ENCODE measurements at places on chromosomes 1 and 21.

DNA sequence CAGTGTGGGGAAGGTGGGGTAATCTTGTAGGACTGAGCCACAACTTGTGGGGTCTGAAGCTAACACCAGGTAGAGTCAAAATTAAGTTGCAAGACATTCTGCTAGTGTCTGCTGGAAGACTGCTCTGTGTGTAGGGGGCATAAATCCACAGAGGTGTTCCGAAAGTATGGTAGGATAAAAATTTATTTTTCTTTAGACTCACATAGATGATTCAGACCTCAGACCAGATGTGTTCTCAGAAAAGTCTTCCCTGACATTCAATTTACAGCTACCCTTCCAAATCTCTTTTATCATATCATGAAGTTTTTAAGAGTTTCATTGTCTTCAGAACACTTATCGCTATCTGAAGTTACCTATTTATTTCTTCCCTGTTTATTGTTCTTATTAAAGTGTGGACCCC, 21.3 kb downstream of the DUSP10 start:
- DNase-seq: no peak

- no peak for DNase-seq
These were observed 6.6 kb downstream of the WDR77 start for GRCh38 chr1:111442457-111442856.

GRCh38 chr1:230303822-230304221, 122.3 kb downstream of the PGBD5 start:
- DNase-seq: no peak

DNA sequence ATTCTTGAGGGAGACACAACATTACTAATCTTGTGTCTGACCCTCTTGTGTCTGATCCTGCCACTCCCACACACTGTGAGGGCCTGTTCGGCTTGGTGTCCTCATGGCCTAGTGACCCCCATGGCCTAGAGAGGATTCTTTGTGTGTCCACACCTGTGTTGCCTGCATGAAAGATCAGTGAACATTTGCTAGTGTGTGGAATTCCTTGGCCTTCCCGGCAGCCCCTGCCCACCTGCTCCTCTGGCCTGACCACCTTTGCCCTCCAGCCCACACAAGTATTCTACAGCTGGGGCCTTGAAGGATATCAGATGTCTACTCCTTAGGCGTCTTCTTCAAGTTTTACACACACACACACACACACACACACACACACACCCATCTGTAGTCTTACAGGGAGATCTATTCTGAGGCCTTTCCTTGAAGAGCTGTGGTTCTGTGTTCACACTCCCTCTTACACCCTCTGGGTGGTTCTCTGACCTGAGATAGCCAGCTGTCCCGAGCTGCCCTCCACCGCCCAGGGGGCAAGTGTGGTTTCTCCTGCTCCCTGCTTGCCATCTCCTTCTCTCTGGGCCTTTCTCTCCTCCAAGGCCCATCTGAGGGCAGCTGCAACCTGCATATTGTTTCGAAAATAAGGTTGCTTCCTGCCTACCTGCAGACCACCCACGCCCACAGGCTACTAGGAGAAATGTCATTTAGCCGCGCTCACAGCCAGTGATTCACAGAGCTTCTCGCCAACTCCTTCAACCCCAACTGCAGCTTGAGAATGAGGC, 45.4 kb downstream of the CD247 start:
- DNase-seq: no peak

DNA sequence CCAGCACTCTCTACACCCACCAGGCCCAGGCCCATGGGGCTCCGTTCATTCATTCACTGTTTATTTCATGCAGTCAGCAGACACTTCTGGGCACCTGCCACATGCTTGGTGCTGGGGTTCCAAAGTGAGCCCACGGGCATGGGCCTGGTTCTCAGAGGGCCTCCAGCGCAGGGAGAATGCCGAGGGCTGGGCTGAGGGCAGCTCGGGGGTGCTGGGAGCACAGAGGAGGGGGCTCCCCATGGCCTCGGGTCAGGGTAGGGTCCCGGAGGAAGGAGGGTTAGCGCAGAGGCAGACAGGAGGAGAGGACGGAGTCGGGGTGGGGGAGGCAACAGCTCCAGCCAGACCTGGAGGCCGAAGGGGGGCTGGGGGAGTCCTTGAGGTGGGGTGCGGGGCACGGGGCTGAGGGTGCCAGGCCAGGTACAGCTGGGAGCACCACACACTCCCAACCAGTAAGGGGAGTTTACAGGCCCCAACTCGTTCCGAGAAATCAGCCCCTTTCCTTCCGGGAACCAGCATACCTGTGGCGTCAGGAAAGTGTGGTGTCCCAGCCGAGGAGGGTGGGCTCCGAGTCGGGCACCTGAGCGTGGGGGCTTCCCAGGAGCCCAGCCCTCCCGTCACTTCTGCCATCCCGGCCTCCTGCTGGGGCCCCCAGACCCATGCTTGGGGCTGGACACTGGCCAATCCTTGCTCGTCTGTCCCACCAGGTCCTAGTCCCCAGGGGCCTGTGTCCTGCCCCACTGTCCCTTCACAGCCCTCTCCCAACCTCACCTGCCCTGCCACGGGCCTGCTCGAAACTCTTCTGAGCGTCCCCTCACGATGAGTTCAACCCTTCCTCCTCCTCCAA, 10.8 kb downstream of the ARHGEF16 start:
- no peak for DNase-seq

DNA sequence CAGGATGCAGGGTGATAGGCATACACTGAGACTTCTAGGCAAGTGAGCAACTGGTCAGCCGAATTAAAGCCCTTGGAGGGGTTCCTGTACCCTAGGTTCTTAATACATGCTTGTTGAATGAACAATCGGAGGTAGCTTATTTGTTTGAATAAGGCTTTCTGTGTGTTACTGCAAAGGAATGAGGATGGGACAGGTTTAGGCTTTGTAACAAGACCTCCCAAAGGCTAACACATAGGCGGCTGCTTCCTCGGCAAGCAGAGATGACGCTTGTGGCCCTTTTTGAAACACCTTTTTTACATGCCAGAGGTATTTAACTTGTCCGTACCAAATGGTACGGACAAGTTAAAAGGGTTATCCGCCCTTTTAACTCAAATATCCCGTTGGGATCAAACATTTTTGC, 511.6 kb downstream of the KIF26B start:
- DNase-seq: no peak

DNA sequence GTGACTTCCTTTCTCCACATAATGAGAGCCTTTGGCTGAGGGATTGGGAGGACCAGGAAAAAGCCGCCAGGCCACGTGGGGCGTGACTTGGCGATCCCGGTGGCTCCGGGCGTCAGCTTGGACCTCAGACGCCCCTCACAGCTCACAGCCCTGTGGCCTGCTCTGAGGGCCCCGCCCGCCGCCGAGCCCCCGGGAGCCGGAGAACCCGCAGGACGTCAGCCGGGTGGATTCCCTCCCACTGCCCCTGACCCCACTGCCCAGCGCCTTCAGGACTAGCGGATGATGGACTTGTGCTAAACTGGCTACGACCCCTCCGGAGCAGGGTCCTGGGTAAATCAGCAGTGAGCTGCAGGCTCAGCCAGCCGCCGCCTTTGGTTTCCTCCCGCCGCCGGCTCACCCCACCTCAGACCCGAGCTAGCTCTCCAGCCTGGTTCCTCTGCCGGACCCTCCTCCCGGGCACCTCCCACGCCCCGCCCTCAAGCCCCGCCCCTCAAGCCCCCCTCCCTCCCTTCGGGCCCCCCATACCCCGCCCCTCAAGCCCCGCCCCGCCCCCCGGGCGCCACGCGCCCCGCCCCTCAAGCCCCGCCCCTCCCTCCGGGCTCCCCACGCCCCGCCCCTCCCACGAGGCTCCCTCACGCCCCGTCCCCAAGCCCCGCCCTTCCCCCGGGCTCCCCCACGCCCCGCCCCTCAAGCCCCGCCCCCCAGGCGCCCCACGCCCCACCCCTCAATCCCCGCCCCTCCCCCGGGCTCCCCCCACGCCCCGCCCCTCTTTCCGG, 10.0 kb upstream of the FAAP20 start:
- DNase-seq: no peak

- no peak for DNase-seq
These were observed 13.9 kb downstream of the MEF2D start for GRCh38 chr1:156486421-156487344.

DNA sequence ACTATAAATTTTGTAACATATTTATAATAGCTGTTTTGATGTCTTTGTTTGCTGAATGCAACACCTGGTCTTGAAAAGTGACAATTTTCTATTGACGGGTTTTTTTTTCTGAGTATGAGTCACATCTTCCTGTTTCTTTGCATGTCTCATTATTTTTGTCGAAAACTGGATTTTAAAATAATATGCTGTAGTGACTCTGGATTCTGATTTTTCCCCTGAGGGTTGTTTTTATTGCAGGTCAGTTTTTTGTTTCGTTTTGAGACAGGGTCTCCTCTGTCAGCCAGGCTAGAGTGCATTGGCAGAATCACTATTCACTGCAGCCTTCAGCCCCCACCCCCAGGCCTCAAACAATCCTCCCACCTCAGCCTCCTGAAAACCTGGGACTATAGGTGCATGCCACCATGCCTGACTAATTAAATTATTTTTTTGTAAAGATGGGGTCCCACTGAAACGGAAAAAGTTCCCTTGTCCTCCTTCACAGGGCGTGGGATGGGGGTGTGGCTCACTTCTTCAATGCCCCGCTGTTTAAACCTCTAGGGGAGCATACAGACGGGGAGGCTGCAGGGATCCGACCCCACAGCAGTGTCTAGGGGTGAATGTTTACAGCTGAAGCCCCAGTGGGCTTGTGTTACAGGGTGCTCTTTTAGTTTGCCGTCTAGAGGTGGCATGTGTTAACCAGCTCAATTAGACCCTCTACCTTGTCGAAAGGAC, 11.3 kb upstream of the PPIE start:
- DNase-seq: no peak

DNA sequence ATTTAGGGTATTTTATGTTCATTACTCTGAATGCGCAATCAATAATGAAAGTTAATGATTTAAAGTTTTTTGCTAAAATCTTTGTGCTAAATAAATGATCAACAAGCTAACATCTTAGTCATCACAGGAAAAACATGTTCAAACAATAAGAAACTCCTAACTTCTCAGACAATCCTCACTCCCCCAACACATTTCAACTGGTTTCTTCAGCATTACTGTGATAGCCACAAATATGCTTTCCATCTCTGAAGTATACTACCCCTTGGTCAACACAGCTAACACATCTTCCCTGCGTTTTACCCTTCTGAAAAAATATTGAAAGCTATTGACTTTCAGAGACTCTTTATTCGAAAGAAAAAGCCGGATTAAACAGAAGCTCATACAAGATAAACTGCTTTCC, 85.8 kb downstream of the ZNF644 start:
- DNase-seq: no peak
